ENCODE measurements at places on chromosomes 11 and 22.

- DNase-seq: no peak
These were observed 4.1 kb downstream of the SLC36A4 start for GRCh38 chr11:93193731-93194130.

DNA sequence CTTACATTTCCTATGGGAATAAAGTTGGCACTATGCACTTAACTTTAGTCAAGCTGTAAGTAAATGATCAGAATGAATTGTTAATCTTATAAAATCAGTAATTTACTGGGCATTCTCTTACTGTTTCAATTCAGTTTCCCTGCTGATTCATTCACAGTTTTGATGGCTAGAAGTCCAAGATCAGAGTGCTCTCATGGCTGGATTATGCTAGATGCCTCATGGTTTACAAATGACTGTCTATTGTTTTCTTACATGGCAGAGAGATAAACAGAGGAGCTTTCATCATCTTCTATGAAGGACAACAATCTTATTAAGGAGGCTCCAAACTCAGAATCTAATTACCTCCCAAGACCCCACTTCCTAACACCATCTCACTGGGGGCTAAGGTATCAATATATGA is 135.1 kb upstream of the CARD18 start:
- DNase-seq: no peak

DNA sequence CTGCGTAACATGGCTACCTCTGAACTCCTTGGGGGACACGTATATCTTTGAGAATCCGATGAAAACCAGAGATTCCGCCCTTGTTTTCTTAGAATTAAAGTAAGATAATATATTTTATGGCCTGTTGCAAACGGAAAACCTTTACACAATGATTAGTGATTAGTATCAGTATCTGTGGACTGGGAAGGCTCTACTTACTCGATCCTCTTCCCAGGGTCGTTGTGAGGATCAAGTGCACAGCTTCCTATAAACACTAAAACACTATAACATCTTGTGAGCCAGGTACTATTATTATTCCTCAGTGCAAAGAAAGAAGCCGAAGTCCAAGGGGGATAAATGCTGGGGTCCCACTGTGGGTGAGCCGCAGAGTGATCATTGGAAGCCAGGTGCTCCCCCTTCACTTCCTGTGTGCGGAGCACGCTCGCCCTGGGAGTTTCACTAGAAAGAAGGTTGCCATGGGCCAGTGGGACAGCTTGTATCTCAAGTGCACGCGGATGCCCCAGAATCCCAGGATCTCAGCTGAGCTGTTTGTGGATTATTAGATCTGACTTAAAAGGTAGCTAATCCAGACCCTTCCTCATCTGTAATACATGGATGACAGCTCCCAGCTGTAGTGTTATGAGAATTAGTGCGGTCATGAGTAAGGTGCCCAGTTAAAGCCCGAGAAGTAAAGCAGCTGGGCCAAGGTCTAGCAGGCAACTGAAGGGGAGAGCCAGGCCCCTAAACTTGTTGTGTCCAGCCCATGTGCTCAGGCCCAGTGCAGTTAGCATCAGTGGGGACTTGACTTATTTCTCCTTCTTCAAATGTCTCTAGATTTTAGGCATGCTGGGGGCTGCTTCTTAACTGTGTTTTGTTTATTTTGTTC is 839 bp downstream of the CBY1 start:
- DNase-seq: peak; percentile 60

- no peak for DNase-seq
These were observed 44.5 kb downstream of the SC5D start for GRCh38 chr11:121337078-121337477.

GRCh38 chr11:103384652-103385051 is 275.4 kb downstream of the DYNC2H1 start:
- DNase-seq: no peak

- DNase-seq: no peak
These were observed 26.3 kb downstream of the PRCP start for GRCh38 chr11:82873919-82874333.

DNA sequence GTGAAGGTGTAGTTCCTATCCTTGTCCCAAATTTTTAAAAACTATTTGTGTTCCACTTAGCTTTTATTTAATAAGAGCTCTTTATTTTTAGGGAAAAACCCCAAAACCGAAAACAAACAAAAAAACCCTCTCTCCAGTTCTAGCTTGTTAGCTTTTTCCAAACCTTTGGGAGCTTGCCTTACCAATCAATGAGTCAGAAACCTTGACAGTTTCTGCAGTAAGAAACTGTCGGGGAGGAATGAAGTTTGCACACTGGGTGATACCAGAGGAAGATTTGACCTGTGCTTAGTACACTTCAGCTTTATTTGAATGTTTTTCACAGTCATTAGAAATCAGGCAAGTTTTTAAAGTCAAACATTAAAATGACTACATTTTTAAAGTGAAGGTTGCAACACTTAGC is 105.0 kb downstream of the FAT3 start:
- DNase-seq: no peak

- peak; percentile 41 for DNase-seq
These were observed 857 bp downstream of the ARCN1 start for GRCh38 chr11:118572981-118573550.

GRCh38 chr22:45671783-45672563 is at the start of gene ATXN10:
TSS of gene ATXN10 (plus strand) at chr22:45671834. CDS start at chr22:45672064, 230 bp downstream.
- DNase-seq: peak; percentile 86

DNA sequence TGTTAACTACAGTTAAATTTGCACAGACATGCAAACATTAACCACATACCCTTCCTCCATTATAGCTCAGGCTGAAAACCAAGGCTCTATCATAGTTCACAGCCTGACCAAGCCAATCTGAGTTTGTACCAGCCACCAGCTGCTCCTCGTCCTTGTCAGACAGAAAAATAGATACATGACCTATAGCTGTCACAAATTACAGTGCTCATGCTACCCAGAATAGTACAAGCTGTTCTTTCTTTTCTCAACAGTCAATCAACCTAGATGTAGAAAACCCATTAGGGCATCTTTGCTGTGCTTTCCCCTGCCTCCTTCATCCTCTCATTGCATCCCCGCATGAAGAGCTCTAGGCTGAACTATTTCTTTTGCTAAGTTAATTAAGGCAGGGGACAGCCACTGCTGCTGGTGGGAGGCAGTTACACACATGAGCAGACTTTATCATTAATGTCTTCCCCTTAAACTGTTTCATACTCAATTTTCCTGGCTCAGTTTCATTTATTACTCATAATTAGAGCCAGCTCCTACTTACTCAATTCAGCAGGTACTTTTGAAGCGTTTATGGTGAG is 148.3 kb downstream of the TRPC6 start:
- DNase-seq: no peak

GRCh38 chr11:69852056-69852455 is 32.8 kb upstream of the FGF3 start:
- DNase-seq: no peak

DNA sequence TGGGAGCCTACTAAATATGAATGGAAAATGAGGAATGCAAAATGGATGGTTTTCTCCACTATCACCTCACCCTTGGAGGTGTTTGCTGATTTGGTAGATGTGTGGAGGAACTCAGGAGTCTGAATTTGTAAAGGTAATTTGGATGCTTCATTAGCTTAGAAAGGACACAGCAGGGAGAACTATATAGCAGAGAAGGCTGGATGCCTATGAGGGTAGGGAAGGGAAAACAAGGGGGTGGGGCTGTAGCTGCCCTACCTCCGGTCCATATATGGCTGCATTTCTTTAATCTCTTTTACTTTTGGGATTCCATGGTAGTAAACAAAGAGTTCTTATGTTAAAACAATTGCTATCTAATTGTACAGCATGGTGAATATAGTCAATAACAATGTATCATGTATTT is 4.8 kb upstream of the EHF start:
- no peak for DNase-seq

- DNase-seq: no peak
These were observed 18.5 kb downstream of the LRFN4 start for GRCh38 chr11:66875378-66875777.

DNA sequence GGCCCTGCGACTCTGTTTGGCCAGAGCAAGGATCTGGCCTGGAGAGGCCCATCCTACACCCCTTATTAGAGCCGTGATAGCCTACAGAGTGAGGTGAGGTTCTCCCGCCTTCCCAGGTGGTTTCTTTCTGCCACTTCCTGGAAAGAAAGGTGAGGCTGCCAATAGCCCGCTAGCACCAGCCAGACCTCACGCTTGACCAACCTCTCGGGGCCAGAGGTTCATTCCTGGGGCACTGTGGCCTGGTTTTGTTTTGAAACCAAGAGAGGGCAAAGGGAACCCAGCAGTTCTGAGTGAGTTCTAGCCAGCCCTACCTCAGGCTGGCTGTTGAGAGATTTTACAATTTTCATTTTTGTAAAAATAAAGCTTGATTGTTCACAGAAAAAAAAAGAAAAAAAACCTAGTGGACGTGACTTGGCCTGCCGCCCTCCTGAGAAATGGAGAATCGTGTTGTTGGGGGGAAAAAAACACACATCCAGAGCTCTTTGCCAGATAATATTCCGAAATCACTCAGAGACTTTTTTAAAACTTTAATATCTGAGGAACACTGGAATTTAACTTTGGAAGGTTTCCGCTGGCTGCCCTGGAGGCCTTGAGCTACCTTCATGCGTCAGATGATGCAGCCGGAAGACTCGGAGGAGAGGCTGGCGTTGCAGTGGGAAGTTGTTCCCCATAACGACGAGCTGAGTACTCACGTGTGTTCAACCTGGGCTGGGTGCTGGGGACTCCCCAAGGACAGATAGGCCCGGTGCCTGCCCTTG is 84.5 kb downstream of the BCR start:
- DNase-seq: no peak

DNA sequence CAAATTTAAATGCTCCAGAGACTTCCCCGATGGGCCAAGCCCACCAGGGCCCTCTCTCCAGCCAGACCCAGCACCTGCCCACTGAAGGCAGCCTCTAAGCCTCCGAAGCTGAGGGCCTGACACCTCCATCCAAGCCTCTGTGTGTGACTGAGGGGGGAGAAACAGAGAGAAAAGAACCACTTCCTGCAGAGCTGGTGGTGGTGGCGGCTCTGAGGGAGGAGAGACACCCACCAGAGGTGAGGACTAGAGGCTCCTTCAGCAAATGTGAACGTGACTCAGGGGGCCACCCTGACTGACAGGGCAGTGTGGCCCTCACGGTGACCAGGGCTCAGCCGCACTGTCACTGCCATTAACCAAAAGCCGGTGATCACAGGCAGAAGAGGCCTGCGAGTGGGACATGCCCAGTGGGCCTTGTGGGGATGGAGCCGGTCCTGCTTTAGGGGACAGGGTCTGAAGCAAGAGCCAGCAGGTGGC is 31.0 kb upstream of the CD5 start:
- DNase-seq: peak; percentile 79

- DNase-seq: no peak
These were observed 6.8 kb downstream of the APIP start for GRCh38 chr11:34909415-34909814.

GRCh38 chr11:123517559-123518364 is 87.7 kb downstream of the GRAMD1B start:
- DNase-seq: peak; percentile 67

GRCh38 chr22:28464127-28464526 is 215.5 kb downstream of the TTC28 start:
- no peak for DNase-seq

- no peak for DNase-seq
These were observed 34.0 kb downstream of the IFT27 start for GRCh38 chr22:36741968-36742367.

DNA sequence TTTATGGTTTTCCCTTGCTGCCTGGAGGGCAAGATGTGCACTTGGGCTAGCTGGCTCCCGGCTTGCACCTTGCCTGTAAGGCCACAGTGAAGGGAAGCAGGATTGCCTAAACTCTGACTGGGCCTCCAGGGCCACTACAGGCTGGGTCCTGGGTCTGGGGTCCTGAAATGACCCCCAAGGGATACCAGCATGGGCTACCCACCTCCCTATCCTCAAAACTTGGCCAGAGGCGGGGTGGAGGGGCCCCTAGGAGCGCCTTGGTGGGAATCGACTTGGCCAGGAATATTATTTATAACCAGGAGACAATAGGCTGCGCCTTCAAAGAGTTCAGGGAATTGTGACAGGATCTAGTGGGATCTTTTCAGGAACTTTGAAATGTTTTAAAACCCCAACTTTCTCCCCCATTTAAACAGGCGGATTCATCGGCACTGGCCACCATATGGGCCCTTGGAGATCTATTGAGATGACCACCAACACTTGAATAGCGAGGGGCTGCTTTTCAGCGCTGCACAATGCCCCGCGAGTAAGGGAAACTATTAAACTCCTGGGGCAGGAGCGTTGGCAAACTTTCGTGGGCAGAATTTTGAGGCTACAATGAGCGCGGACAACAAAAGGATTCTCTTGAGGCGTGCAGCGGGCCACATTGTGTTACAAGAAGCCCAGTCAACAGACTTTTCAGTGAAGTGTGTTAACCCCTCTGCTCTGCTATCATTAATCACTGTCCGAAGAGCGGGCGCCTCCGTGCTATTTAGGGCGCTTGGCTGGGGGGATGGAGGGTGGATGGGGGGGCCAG is 15.2 kb downstream of the PAX6 start:
- DNase-seq: peak; percentile 6

DNA sequence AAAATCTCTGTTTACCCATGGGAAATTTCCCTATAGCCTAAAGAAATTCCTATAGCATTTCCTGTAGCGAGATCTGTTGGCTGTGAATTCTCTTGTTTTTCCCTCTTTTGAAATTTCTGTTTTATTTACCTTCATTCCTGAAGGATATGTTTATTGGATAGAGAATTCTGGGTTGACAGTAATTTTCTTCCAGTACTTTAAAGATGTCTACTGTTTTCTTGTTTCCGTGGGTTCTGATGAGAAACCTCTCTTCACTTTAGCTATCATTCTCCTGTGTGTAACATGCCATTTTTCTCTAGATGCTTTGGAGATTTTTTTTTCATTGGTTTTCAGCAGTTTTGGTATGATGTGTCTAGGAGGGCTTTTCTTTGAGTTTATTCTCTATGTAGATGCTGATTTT is 77.5 kb upstream of the SORL1-AS1 start:
- no peak for DNase-seq

- DNase-seq: peak; percentile 50
These were observed 3.5 kb upstream of the ACAT1 start for GRCh38 chr11:108117746-108118371.

DNA sequence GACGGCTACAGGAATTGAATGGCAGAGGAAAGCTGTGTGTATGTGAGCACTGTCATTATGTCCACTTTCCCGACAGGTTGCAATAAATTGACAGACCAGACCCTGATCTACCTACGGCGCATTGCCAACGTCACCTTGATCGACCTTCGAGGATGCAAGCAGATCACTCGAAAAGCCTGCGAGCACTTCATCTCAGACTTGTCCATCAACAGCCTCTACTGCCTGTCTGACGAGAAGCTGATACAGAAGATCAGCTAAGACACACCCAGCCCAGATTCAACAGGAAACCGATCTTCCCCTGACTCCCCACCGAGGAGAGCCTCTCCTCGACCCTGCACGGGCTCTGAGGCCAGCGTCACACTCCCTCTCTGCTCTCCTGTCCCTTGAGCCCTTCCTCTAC is 11.5 kb upstream of the GRK2 start:
- DNase-seq: no peak

DNA sequence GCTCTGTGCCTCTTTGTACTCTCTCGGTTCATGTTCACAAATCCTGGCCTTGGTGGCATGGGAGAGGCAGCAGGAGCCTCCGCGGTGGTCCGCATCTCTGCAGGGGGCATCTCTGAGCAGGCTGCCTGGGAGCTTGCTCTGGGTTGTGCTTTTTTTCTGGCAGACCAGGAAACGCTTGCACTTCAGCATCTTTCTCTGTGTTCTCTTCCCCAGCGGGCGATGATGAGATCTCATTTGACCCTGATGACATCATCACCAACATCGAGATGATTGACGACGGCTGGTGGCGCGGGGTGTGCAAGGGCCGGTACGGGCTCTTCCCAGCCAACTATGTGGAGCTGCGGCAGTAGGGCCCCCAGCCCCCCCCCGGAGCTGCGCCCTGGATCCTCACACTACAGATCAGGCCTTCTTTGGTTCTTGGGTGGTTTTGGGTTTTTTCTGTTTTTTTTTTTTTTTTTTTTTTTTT is 36.5 kb downstream of the CTTN start:
- no peak for DNase-seq
